ENCODE measurements at places on chromosomes 2 and 18.

GRCh38 chr18:24019641-24020331, 5.2 kb downstream of the TTC39C start:
- peak; percentile 62 for DNase-seq

GRCh38 chr2:223494496-223494895, 107.7 kb downstream of the SCG2 start:
- no peak for DNase-seq

GRCh38 chr18:36813101-36813775, 15.6 kb downstream of the TPGS2 start:
- no peak for DNase-seq

GRCh38 chr2:33033606-33034081, 86.9 kb downstream of the LTBP1 start:
- no peak for DNase-seq

DNA sequence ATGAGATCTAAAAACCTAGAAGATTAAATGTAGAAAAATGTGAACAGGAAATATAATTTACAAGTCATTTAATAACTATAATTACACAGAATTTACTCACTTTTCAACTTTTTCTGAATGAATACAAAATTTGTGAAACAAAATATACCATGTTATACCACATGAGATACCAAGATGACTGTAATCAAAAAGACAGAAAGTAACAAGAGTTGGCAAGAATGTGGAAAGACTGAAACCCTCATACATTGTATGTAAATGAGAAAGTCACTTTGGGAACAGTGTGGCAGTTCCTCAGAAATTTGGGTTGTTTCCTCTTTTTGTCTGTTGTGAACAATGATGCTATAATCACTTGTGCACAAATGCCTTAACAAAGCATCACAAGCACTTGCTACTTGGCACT, 145.4 kb upstream of the ZNF804A start:
- DNase-seq = no peak

DNA sequence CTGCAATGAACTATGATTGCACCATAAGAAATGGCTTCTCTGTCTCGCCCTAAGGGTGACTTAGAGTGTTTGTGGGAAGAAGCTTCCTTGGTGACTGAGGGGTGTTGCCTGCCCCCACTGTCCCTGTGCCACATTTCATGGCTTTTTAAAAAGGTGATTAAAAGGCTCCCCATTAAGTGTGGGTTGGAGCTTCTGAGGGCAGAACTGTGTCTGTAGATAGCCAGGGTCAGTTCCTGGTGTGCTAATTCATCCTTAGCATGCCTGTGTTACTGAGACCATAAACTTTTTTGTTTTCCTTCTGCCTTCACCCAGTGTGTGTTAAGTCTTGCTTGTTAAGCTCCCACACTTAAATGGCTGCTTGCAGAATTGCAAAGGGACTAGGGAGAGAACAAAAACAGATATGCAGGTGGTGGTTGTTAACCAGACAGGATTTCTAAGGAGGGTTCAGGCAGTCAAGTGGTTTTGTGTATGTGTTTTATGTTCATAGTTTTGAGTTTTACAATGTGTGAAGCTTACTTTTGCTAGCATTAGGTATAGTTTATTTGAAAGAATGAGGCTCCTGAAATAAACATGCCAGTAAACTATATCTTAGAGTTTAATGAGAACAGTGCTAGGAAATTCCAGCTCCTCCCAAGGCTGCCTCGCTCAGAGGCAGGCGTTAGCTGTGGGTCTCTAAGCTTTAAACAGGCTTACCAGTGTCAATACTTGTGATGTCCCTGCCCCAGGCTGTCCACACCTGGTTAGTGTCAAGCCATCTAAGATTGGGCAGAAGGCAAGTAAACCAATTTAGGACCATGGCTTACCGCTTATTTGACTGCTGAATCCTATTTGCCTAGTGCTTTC, 14.5 kb downstream of the CERS6 start:
- peak; percentile 19 for DNase-seq

GRCh38 chr2:218856167-218856895, 3.3 kb upstream of the WNT6 start:
- no peak for DNase-seq

- DNase-seq = no peak
These were observed 176.4 kb upstream of the TCF4 start for GRCh38 chr18:55764386-55764785.

- no peak for DNase-seq
These were observed 239.0 kb upstream of the SMAD7 start for GRCh38 chr18:49189772-49190171.

- no peak for DNase-seq
These were observed 57.6 kb downstream of the SGPP2 start for GRCh38 chr2:222481941-222482340.

DNA sequence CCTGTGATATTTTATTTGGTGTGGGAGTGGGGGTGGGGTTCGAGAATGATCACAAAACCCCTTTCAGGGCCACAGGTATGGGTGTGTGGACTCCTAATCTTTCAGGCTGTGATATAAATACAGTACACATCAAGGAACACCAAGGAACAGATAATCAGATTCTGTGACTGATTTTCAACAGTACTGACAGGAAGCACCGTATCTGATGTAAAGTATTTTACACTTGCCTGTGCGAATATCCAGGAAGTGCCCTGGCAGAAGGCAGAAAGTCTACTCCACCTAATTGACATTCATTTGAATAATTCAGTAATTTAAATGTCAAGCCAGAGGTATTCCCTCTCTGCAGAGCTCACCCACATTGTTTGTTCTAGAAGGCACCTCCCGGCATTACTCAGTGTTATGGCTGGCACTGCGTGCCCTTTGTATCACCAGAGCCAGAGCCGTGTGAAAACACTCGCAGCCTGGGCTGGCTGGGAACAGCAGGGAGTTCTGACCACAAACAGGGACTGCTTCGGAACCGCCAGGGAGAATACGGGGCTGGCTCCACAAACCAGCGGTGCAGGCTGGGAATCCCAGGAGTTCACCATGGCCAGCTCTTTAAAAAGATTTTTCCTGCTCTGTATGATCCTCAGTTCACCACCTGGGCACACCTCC, 91.8 kb downstream of the ACVR1 start:
- DNase-seq = no peak

DNA sequence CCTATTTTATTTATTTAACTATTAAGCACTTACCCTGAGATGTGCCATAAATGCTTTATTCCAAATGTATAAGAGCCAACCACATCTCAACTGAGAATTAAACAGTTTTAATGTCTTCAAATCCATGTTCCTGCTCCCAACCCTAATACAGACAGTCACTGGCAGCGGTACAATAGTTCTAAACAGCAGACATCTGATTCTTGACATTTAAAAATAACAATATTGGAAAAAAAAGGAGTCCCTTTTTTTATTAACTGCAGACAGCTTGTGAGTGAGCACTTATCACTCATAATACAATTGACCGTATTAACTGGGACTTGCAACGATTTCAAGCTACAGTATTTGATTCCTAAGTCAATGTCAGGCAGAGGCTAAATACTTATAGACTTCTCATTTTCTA, 424.6 kb downstream of the TGIF1 start:
- DNase-seq = no peak

All from GM10248 (cell line).